ENCODE measurements at places on chromosomes 3 and 15.

DNA sequence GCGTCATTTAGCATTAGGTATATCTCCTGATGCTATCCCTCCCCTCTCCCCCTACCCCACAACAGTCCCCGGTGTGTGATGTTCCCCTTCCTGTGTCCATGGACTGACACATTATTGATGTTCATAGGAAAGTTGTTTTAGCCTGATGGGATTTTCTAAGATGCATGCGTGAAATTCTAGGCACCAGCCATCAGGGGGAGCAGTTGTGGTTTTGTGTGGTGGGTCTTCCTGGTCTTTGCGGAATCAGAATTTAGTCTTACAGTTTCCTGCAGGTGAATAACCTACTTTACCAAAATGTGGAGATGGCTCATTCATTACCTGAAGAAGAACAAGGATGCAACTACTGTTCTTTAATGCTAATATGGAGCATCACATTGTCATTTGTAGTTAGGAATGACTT lies 455.0 kb upstream of the THBS1 start:
- peak; percentile 56 for DNase-seq

- no peak for DNase-seq
Observed at GRCh38 chr3:36538136-36538749, 157.9 kb downstream of the STAC start.

DNA sequence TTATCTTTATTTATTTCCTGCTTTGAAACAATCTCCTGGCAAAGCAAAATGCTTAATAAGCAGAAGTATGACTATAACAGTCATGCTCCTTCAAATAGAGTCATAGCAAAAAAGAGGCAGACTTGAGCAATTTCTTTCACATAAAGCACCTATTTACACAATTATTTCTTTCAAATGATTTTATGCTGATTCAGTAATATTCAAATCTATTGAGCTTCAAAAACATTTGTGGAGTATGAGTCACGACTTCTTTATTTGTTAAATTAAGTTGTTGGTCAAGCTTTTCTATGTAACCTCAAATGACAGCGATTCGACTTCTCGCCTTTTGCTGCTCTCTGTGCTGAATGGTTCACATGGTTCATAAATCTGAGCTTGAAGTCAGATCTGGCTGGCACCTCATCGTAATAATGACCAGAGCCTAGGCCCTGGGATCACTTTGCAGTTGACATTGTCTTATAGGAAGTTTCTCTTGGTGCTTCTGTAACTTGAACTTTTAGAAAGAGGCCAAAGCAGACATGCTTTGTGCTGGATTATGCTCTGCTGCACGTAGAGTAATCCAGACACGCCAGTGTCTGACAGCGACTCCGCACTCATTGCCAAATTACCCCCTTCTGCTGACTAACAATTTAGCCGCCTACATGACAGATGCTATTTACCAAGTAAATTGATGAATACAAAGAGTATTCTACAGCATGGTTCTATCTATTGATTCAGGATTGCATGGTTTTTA lies 139.0 kb downstream of the MCTP2 start:
- no peak for DNase-seq

DNA sequence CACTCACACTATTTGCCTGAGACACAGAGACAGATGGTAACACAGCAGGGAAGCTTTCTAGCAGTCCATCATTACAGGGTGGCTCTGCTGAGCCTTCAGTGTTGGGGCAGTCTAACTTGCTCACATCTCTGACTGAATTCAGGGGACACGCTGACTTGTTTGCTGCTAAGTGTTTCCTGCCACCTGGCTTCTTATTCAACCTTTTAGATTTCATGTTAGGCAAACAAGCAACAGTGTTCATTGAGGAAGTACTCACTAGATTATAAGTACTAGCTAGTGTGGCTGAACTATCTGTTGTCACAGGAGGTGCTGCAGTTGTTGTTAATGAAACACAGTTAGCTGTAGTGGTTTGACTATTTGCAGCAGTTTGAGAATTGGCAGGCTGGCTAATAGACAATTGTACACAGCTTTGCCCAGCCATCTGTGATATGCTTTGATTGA lies 37.3 kb downstream of the USF3 start:
- no peak for DNase-seq

DNA sequence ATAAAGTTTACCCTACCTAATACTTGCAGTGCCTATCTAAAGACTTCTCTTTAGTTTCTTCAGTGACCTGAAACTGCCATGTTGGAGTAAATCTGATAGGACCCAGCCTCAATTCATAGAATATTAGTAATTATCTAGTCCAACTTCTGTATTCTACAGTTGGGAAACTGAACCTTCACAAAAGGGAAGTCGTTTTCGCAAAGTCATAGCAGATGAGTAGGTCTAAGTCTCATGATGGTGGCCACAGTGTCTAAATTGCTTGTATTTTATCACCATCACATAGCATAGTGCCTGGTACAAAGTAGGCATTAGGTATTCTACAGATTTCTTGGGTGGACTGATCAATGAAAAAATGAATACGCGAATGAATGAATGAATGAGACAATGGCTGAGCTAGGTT lies 8.4 kb downstream of the GMNC start:
- DNase-seq = no peak

DNA sequence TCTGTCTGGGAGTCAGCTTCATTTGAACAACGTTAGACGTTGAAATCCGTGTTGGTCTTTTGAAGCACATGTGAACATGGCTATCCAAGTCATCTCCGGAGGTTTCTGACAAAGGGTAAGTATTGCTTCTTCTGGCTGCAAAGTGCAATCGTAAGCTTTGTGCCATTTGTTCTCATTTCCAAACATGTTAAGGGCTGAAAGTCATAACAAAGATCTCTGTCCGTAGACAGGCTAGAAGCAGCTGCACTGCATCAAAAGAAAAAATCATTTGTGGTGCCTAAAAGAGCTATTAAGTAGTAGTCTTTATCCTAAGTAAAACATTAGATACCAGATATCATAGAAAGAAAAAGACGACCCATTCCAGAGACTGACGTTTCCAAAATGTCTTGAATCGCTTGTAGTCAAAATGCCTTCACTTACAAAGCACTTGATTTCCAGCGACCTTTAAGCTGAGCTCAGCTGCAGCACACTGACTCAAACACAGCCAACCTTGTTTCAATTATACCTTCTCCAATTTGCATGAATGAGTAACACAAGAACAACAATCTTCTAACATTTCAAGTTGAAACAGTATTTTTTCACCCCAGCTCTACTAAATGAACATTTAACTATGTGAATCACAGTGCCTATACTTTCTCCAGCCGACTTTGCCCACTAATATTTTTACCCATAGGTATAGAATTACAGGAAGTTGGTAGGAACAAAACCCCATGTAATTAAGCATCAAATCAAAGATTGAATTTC lies 76.6 kb downstream of the NEDD4 start:
- DNase-seq = no peak

DNA sequence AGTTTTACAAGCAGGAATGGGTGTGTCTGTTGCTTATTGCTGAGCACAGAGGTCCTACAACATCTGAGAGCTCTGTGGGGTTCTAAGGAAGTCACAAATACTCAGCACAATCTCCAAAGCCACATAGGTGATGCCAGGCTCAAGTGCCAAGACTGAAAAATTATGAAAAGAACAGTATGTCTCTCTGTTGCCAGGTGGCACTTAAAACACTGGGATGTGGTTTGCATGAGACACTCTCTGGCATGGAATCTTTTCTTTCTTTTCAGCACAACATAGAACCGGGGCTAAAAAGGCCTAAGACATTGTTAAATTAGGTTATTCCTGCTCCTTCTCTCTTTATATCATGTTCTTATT lies 127.3 kb upstream of the PRICKLE2 start:
- no peak for DNase-seq

GRCh38 chr3:157918402-157918801 lies 187.8 kb downstream of the SHOX2 start:
- DNase-seq = no peak

GRCh38 chr15:68553994-68554720 lies 24.6 kb upstream of the CORO2B start:
- DNase-seq = peak; percentile 60

GRCh38 chr3:33732394-33732793 lies 14.3 kb upstream of the CLASP2 start:
- DNase-seq = no peak

DNA sequence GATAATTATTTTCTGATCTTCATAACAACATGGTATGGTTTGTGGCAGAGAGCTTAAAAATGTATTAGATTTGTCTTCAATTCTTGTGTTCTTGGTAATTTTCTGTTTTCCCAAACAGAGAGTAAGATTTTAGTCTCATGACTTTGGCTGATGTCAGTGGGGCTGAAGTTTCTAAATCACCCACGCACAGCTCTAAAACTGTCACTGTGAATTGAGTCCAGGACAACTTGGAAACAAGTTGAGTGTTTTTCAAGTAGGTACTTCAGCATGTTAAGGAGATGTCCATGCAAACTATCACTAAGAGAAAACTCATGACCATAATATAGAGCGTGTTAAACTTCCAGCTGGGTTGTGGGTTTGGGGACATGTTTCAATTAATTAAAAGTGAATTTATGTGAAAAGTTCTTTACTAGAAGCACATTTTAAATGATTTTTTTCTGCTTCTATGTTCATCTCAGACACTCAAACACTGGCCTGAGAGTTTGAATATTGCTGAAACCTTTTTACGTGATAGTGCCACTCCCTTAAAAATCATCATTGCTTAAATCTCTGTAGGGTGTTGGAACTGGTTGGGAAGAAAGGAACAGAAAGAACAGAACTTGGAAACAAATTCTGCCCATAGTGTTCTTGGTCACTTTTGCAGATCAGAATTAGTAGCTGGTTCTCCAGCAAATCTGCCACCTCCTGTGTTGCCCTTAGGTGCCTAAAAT lies 89.8 kb downstream of the KLHL25 start:
- DNase-seq = no peak

GRCh38 chr3:127750226-127751031 lies 71.9 kb downstream of the MGLL start:
- DNase-seq = peak; percentile 55

- DNase-seq = no peak
Observed at GRCh38 chr3:120245386-120245785, 39.6 kb downstream of the GPR156 start.

DNA sequence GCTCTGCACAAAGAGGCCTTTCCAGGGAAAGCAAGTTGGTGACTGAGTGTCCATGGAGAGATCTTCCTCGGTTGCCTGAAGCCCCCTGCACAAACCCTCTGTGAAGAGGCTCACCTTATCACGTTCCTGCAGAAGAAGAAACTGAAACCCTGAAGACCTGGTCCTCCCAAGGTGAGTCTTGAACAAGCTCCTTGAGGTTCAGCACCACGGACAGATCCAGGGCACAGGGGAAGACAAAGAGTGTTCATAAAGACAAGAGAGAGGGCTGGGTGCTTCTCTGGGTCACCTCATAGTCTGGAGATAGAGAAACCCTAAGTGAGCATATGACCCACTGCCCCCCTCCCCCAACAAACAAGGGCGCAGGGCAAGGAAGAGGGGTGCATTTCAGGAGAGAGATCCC lies 21.7 kb upstream of the TBC1D21 start:
- DNase-seq = peak; percentile 52

- DNase-seq = no peak
Observed at GRCh38 chr3:11562277-11562881, 81.3 kb downstream of the VGLL4 start.

DNA sequence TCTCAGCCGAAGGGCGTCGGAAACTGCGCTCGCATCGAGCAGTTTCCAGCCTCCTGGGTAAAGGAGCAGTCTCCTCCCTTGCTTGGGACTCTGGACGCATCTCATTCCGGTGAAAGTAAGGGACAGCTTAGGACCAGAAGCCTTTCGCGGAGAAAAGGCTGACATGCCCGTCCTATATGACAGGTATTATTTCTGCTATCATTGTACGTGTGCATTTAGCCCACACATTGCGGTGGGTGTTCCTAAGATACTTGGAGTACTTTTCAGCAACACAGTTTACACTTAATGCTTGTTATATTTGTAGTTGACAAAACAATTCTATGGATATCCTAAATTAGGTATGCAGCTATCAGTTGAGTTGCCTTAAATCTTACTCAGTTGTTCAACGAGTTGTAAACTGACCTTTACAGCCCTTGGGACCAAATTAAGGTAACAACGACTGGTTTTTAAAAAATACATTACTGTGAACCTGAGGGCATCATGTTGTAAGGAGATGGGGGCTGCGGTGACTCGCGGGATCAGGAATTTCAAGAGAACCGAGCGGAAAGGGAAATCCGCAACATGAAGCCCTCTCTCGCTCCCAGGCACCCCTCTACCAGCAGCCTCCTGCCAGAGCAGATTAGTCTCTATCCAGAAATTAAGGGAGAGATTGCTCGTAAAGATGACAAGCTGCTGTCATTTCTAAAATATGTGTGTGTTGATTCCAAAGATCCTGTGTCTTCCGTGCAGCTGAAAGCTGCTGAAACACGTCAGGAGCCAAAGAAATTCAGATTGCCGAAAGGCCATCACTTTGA lies 632 bp upstream of the COPS2 start:
- no peak for DNase-seq

- DNase-seq = no peak
Observed at GRCh38 chr3:100665230-100665629, 44.1 kb upstream of the TFG start.

- no peak for DNase-seq
Observed at GRCh38 chr15:42083916-42084315, 10.4 kb downstream of the PLA2G4D start.

DNA sequence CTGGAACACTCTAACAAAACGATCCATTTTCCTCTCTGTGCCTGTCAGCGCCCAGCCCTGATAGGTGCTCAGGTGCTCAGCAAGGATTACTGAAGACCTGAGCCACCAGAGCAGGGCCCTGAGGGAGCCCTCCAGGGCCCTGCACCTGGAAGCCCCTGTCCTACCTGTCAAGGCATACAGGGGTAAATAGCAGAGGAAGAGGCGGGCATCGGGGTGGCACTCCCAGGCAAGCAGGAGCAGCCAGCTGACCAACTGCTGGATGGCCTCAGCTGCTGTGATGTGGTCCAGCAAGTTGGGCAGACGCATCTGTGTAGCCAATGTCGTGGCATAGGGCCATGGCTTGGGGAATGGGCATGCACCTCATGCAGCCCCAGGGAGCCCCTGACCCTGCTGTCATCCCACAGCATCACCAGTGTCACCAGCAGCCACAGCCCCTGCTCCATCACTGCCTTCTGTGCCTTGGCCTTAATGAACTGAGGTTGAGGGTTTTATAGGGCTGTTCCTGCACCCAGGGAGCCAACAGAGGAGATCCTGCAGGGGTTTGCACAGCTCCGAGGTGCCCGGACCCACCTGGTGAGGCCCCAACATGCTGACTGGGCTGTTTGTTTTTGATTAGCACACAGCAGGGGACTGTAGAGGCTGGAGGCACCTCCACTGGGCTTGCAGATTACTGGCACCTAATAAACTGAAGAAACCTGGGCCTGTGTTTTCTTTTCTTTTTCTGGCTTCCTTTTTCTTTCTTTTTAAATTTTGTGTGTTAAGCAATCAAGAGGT lies 7.9 kb upstream of the WDR6 start:
- no peak for DNase-seq
